ENCODE measurements at places on chromosomes 16 and 17. TPM values are rescaled to one million over a fixed set of nuclear protein-coding genes. Genes with fewer than 3 reads are reported as not detected.

The CCL14 gene
- total RNA-seq, result 13.0 TPM

The KLHL10 gene
- not detected for total RNA-seq

The NPW gene
- not detected for total RNA-seq

The ERI2 gene
- 8.0 TPM for total RNA-seq

The CTRB2 gene
- not detected for total RNA-seq

The PIRT gene
- total RNA-seq, result not detected

The SCARF1 gene
- 8.6 TPM for total RNA-seq

The NPIPA1 gene
- 24.5 TPM for total RNA-seq

The THAP11 gene
- total RNA-seq, result 42.5 TPM

The FOXF1 gene
- total RNA-seq, result 0.44 TPM

The BCO1 gene
- total RNA-seq, result not detected

The TGFB1I1 gene
- 84.7 TPM for total RNA-seq

The PRSS21 gene
- total RNA-seq, result not detected

The ZFPM1 gene
- 1.7 TPM for total RNA-seq

The METRNL gene
- 104 TPM for total RNA-seq

The CAVIN1 gene
- 348 TPM for total RNA-seq

The NPIPA3 gene
- 1.4 TPM for total RNA-seq

The NPIPB5 gene
- total RNA-seq, result 18.3 TPM

The FOXJ1 gene
- not detected for total RNA-seq

The WRAP53 gene
- 6.1 TPM for total RNA-seq

The HP gene
- total RNA-seq, result 52.7 TPM

The FGF11 gene
- 18.6 TPM for total RNA-seq

The SBK1 gene
- 0.47 TPM for total RNA-seq

The C16orf46 gene
- total RNA-seq, result not detected

The PRKCB gene
- 0.93 TPM for total RNA-seq

The CES3 gene
- 0.16 TPM for total RNA-seq

The PIGQ gene
- 21.0 TPM for total RNA-seq

The PRDM7 gene
- not detected for total RNA-seq

The RHBDF1 gene
- 25.4 TPM for total RNA-seq

The CHST5 gene
- total RNA-seq, result 0.16 TPM

The CES5A gene
- not detected for total RNA-seq

The CRYM gene
- total RNA-seq, result 91.1 TPM

The SPEM1 gene
- not detected for total RNA-seq

The SPATA22 gene
- 1.8 TPM for total RNA-seq

The C17orf100 gene
- 0.63 TPM for total RNA-seq

The TMEM204 gene
- 35.1 TPM for total RNA-seq

The PPP1R1B gene
- 6.7 TPM for total RNA-seq

The CFAP97D1 gene
- total RNA-seq, result not detected
